NCI-H82 (cell line): ENCODE measurements at places on chromosomes 6 and 20.

DNA sequence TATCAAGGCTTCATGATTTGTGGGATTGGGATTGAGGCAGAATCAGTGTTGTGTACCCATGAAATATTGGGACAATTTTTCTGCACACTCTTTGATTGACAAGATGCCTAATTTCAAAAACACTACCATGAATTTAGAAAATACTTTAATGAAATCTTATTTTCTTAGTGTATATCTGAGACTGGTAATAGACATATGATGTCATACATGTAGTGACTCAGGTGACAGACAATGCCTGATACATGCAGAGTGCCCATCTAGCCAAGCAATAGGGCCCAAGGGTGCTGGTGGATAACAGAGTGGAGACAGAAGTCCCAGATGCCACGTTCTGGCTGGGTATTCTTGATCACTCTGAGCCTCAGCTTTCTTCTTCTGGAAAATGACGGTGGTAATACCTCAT lies 279.6 kb upstream of the ARID1B start:
- DNase-seq = no peak

DNA sequence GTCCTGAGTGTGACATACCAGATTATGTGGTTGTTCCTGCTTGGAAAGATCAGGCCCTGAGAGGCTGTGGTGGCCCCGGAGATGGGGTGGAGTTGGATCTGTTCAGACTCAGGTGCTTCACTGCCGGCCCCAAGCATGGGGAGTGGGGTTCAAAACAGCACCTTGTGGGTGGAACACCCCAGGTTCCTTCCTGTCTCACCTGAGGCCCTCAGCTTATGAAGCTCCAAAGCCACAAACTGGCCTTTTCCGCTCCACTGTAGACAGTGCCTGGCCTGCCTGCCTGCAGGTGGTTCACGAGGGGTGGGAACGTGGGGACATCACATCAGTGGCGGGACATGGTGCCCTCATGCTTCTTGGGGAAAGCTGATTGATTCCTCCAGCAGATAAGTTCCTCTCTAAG lies 146.4 kb downstream of the TAF4 start:
- no peak for DNase-seq

- no peak for DNase-seq
Measured at GRCh38 chr20:3479759-3480615, 9.2 kb downstream of the ATRN start.

- no peak for DNase-seq
Measured at GRCh38 chr6:78380541-78380940, 486.8 kb upstream of the IRAK1BP1 start.

GRCh38 chr6:137247724-137248123 lies 28.5 kb upstream of the IFNGR1 start:
- no peak for DNase-seq

GRCh38 chr6:17059850-17060249 lies 42.0 kb upstream of the STMND1 start:
- no peak for DNase-seq
